Fibroblast of skin of back (primary cell): ENCODE measurements at places on chromosomes 5 and 9.

GRCh38 chr5:1285883-1286291 lies 9.0 kb downstream of the TERT start:
- DNase-seq, result no peak

- DNase-seq, result peak; percentile 45
Measured at GRCh38 chr5:112703866-112704820, 33.5 kb upstream of the APC start.

GRCh38 chr9:134136118-134136995 lies 475 bp downstream of the WDR5 start:
- no peak for DNase-seq

- peak; percentile 95 for DNase-seq
Measured at GRCh38 chr5:132736853-132737833, at the start of gene KIF3A. TSS of gene KIF3A (minus strand) at chr5:132737546. CDS start at chr5:132737419, 127 bp downstream.

GRCh38 chr5:153551537-153552079 lies 61.1 kb downstream of the GRIA1 start:
- peak; percentile 98 for DNase-seq

- no peak for DNase-seq
Measured at GRCh38 chr9:37107701-37108100, 12.7 kb upstream of the ZCCHC7 start.

GRCh38 chr5:69509212-69509611 lies 16.6 kb downstream of the OCLN start:
- DNase-seq, result no peak

DNA sequence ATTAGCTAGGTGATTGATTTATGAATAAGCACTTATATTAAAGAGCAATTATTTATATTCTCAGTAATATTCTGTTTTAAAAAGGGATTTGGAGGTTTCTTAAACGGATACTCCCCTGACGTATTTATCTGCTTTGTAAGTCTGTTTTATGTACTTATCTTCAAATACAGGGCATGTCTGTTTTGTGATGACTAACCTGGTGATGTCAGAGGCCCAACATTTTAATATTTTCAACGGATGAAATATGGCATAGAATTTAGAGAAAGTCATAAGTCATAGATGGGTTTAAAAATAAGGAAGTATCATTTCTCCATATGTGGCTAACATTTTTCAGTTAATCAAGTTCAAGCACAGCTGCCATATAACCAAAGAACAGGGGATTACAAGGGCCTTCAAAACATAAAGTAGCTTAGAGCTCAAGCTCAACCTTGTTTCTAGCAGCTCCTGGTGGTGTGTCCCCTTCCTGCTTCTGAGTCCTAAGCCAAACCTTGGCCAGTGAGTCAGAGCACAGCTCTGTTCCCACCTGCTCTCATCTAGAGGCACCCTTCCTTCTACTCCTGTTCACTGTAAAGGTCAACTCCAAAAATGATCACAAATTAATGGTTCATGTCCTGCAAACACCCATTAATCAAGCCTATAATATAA lies 131.4 kb downstream of the OXCT1 start:
- no peak for DNase-seq

GRCh38 chr9:2655411-2655901 lies 33.9 kb downstream of the VLDLR start:
- DNase-seq, result peak; percentile 89

- no peak for DNase-seq
Measured at GRCh38 chr5:83368835-83369234, 102.7 kb upstream of the VCAN start.

GRCh38 chr5:97078958-97079743 lies 63.3 kb downstream of the LIX1 start:
- DNase-seq, result peak; percentile 12

GRCh38 chr5:96537386-96537785 lies 104.3 kb upstream of the PCSK1 start:
- DNase-seq, result peak; percentile 88

GRCh38 chr9:129604766-129605163 lies 16.1 kb downstream of the C9orf50 start:
- no peak for DNase-seq

DNA sequence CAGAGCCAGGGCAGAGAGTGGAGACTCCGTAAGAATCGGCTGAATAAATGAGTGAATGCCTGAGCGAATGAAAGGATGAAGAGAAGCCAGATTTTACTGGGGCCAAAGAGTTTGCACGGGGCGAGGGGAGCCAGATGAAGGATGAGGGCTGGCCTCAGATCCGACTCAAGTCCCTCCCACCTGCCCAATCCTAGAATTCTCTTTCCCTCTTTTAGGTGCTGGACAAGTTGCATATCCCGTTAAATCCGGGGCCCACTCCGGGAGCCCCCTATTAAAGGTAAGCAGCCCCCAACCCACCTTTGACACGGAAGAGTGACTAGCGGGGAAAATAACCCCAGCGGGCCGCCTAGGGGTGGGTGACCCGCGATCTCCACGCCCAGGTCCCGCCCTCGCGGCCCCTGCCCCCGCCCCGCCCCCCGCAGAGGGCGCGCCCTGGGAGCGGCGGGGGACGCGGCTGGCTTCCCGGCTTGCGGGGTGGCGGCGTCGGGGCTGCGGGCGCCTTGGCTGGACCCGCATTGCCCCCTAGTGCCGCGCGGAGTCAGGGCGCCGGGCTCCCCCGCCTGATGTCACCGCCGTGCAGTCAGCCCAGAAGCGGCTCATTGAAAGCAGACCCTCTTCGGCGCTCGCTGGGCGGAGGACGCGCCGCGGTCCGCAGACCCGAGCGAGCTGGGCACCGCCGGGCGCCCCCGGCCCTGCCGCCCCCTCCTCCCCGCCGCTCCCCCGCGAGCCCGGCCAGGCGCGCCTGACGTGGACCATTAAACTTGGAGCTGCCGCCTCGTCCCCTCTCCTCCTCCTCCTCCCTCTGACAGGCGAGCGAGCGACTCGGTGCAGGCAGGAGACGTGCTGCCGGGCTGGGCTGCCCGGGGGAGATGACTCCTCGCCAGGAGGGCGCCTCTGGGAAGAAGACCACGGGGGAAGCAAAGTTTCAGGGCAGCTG lies at the start of gene ADRA1B:
ADRA1B (plus strand) TSS at position 579 of the 937 bp plus-strand sequence. CDS start 424 bp downstream, outside the sequence.
- peak; percentile 66 for DNase-seq

GRCh38 chr5:88398316-88398715 lies 129.7 kb upstream of the TMEM161B start:
- no peak for DNase-seq

DNA sequence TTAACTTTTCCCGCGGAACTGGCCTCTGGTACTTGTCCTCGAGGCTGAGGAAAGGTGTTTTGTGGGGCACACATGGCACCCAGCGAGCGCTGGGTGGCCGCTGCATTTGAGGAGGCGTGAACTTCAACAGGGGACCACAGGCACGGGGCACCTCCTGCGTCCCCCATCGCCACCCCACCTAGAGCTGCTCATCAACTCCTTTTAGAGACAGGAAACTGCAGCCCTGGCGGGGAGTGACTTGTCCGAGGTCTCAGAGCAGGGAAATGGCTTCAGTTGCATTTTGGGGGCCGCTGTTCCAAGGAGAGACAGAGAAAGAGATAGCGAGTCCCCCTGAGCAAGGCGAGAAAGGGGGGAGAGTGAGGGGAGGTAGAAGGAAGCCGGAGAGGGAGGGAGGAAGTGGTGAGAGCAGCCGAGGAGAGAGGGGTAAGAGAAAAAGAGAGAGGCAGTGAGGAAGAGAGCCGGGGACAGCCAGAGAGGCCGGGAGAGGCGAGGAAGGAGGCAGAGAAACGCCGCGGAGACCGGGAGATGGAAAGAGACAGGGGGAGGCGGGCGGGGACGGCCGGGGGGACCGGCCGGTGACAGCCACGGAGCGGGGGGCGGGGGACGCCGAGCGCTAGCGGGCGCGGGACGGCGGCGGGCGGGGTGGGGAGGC lies 12.5 kb upstream of the LHX2 start:
- DNase-seq, result no peak

DNA sequence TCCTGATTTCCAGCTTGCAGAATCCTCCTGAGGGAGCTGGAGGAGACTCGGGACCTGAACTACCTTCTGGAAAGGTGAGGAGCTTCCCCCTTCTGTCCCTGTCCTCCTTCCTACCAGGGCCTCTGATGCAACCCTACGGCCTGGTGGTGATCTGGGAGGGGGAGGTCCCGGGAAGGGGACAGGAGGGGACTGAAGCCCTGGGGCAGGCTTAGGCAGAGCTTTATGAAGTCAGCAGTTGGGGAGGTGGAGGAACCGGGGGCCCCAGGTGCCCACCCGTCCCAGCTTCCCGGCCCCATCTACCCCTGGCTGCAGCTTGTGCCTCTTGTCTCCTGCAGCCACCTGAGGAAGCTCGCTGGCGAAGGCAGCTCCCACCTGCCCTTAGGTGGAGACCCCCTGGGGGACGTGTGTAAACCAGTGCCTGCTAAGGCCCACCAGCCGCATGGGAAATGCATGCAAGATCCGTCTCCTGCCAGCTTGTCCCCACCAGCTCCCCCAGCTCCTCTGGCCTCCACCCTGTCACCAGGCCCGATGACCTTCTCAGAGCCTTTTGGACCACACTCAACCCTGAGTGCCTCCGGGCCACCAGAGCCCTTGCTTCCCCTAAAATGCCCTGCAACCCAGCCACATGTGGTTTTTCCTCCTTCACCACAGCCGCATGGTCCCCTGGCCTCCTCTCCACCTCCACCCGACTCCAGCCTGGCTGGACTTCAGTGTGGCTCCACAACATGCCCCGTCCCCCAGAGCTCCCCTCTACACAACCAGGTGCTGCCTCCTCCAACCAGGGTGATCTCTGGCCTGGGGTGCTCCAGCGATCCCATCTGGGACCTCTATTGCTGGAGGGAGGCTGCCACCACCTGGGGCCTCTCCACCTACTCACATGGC lies 2.1 kb downstream of the SPATA31E1 start:
- DNase-seq, result no peak

- no peak for DNase-seq
Measured at GRCh38 chr5:150120617-150121447, 34.5 kb upstream of the CSF1R start.

GRCh38 chr5:10111571-10111970 lies 138.1 kb downstream of the ATPSCKMT start:
- peak; percentile 75 for DNase-seq

GRCh38 chr5:79785983-79786382 lies 96.3 kb downstream of the CMYA5 start:
- no peak for DNase-seq

DNA sequence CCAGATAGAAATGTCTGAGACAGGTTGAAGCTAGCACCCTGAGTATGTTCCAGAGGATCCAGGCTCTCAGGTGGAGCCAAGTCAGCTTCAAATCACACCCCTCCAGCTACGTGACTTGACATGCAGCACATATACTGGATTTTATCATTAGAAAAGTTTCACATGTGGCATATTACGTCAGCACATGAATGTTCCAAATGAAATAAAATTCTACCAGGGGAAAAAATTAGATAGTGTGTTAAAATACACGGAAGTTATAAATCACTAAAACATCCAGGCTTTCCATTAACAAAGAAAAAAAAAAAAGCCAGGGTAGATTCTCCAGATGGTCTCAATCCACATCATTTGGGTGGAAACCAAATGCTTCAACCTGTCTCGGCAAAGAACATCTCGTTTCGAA lies 251.6 kb downstream of the MPDZ start:
- DNase-seq, result no peak

DNA sequence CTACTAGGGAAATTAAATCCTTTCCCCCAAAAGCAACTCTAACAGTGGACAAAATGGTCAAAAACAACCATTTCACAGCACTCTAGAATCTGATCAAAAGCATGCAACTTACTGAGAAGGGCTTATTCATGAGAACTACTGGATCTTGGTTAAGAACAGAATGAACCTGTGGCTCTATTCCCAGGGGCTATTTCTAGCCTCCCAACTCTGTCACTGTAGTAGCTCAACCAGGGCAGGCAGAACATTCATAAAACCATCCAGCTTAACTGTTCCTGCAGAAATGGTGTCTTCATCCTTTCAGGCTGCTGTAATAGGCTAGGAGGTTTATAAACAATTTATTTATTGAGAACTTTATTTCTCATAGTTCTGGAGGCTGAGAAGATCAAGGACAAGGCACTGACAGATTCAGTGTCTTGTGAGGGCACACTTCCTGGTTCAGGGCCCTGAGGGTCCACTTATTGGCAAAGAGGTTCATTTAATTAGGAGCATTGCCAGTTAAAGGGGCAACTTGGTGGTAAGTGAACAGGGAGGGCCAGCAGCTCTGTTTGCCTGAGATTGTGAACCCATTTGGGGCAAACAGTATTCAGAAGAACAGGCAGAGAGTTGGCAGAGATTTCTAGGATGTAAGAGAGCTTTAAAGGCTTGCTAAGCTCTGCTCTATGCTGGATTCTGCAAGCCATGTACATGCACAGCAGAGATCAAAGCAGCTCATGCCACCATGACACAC lies 238.5 kb upstream of the FBXL7 start:
- DNase-seq, result no peak

GRCh38 chr5:133471699-133472098 lies 140.6 kb downstream of the FSTL4 start:
- DNase-seq, result no peak

GRCh38 chr9:17927616-17928015 lies 348.8 kb downstream of the SH3GL2 start:
- DNase-seq, result no peak

DNA sequence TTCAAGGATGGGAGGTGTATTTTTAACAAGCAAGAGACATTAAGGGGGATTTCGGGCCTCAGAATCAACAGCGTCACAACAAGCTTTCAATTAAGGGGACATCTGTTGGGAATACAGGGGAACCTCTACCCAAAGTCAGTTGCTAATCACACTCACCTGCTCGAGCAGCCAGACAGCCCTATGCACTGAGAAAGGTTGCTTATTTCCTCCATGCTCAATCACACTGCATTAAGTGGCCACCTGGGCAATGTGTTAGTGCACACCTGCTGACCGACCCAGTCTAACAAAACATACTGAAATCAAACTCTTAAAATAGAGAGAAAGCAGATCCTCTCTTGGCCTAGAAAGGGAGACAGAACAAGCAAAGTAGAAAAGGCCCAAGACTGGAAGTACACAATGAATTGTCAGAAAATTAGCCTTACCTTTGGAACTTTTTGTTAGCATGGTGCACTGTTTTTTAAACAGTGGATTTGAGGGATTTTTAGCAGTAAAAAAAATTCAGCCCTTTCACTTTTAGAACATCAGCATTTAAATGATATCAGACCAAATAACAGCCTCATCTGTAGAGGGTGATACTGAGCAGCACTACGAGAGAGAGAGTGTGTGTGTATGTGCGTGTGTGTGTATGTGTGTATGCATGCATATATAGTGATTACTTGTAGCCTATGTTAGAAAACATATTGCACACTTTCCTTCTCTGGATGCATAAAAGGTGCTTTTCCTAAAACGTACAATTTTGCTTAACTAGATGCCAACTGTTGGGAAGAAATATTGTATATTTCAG lies 1118.6 kb upstream of the DMAC1 start:
- DNase-seq, result no peak

- DNase-seq, result peak; percentile 45
Measured at GRCh38 chr9:83385317-83385716, 152.9 kb downstream of the FRMD3 start.

- DNase-seq, result no peak
Measured at GRCh38 chr5:171577042-171577758, 157.8 kb downstream of the FGF18 start.

GRCh38 chr9:108245331-108245730 lies 610.5 kb downstream of the ACTL7B start:
- DNase-seq, result no peak

- no peak for DNase-seq
Measured at GRCh38 chr9:37953206-37953774, 49.4 kb upstream of the SLC25A51 start.

- DNase-seq, result peak; percentile 13
Measured at GRCh38 chr9:93183663-93184431, at the start of gene WNK2. TSS of gene WNK2 (plus strand) at chr9:93184139. CDS start at chr9:93184930, 791 bp downstream.
